Lung microvascular endothelial cell (primary cell): ENCODE measurements at places on chromosomes 7 and 10. TPM values are rescaled to one million over a fixed set of nuclear protein-coding genes. Genes with fewer than 3 reads are reported as not detected.

The CNNM1 gene
- total RNA-seq, result not detected in 2 replicates

The DRGX gene
- not detected in 2 replicates for total RNA-seq

The FGL2 gene
- under 0.01 and 0.20 TPM in 2 replicates for total RNA-seq

The DYDC1 gene
- not detected in 2 replicates for total RNA-seq

The RBM20 gene
- total RNA-seq, result 0.22 and 2.0 TPM in 2 replicates

The KLF14 gene
- total RNA-seq, result not detected in 2 replicates

The ATG9B gene
- total RNA-seq, result under 0.01 TPM in 1 of 2 replicates, not detected in the other

The UBE2D4 gene
- total RNA-seq, result 4.8 and 8.3 TPM in 2 replicates

The BEND7 gene
- 5.0 and 7.1 TPM in 2 replicates for total RNA-seq

The CLCN1 gene
- total RNA-seq, result not detected in 2 replicates

The COBL gene
- total RNA-seq, result not detected in 2 replicates

The SLC26A5 gene
- total RNA-seq, result 0.22 and 1.4 TPM in 2 replicates

The TRIL gene
- 15.0 and 83.9 TPM in 2 replicates for total RNA-seq

The HOXA5 gene
- 5.8 and 7.0 TPM in 2 replicates for total RNA-seq

DNA sequence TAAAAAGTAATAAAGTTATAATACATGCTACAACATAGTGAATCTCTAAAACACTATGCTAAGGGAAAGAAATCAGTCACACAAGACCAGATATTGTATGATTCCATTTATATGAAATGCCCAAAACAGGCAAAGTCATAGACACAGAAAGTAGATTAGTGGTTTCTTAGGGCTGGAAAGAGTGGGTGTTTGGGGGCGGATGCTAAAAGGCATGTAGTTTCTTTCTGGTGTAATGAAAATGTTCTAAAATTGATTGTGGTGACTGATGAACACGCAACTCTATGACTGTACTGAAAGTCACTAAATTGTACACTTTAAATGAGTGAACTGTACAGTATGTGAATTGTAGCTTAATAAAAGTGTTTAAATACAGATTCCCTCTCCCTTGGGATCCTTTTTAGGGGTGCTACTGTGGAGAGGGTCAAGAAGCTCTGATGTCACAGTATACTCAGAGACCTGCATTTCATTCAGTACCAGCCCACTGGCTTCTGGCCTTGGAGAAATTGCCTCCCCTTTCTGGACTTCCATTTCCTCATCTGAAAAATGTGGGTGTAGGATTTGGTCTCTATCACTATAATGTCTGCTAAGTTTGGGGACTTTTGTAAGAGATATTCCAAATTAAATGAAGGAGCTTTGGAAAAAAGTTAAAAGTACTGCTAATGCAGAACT lies 46.4 kb downstream of the AOAH start:
- no peak for DNase-seq

GRCh38 chr7:74709880-74710671 lies 52.6 kb downstream of the GTF2I start:
- no peak for DNase-seq

- DNase-seq, result no peak
Observed at GRCh38 chr10:50512214-50512595, 111.6 kb downstream of the SGMS1 start.

GRCh38 chr7:150357771-150358427 lies 10.7 kb upstream of the REPIN1 start:
- no peak for DNase-seq

DNA sequence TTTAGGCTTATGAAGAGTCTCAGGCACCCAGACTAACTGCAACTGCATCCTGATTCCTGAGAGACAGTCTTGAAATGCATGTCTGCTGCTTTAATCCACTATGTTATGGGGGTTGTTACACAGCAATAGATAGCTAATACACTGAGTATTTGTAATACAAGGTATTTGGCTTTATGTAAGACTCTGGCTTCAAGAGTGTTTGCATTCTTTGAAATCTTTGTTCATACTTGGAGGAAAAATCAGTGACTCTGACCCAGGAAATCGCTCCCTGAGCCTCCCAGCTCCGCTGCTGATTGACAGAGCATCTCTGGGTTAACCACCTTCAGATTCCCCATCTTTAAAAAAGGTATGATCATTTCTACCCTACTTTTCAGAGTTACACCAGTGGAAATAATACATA lies 133.9 kb downstream of the MTPAP start:
- DNase-seq, result no peak

- no peak for DNase-seq
Observed at GRCh38 chr10:82390866-82391658, 516.1 kb downstream of the NRG3 start.

- DNase-seq, result peak; percentile 47
Observed at GRCh38 chr7:26198133-26198780, 2.3 kb downstream of the HNRNPA2B1 start.

GRCh38 chr10:11822026-11822756 lies 965 bp upstream of the PROSER2 start:
- no peak for DNase-seq

GRCh38 chr7:141563956-141564623 lies 12.9 kb downstream of the AGK start:
- peak; percentile 12 for DNase-seq

- DNase-seq, result no peak
Observed at GRCh38 chr10:21720090-21720489, 186.1 kb downstream of the MLLT10 start.

- DNase-seq, result no peak
Observed at GRCh38 chr7:106552645-106553445, 108.1 kb downstream of the CCDC71L start.

DNA sequence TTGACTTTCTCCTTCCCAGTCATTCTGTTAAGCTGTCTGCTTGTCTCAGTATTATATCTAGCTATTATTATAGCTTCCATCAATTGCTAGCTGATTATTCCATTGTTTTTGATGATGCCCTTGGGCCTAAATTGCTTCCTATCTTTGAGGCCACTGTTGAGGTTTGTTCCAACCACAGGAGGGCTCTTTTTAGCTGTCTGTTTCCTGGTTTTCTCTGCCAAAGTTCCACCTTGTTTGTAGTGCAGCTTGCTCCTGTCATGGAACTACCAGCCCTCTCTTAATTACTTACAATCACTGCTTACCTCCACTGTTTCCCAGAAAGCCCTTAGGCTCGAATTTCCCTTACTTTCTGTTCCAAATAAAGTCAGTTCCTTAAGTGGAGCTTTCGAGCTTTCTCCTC lies 118.7 kb upstream of the SEC61G start:
- peak; percentile 28 for DNase-seq

DNA sequence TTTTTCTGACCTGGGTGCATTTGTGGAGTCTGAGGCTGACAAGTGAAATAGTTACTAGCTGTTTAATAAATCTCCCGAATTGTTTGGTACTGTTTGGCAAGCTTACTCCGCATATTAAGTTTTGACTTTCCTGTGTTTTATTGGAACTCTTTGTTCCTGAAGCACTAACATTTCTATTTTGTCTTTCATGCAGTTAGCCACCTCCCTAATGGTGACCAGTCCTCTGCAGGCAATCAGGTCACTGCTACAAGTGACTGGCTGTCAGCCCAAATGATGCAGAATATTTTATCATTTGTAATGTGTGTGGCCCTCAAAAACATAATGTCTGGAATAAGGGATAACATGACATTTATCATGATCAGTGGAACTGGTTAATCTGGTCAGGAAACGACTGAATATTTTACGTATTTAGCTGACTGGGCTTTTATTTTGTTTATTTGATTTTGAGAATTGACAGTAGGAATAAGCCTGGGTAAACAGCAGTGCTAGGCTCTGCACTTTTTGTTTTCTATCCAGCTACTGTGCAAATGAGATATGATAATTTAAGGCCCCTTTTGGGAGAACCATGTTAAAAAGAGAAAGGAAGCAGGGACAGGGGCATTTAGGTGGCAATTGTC lies 82.9 kb downstream of the ST7 start:
- peak; percentile 5 for DNase-seq

DNA sequence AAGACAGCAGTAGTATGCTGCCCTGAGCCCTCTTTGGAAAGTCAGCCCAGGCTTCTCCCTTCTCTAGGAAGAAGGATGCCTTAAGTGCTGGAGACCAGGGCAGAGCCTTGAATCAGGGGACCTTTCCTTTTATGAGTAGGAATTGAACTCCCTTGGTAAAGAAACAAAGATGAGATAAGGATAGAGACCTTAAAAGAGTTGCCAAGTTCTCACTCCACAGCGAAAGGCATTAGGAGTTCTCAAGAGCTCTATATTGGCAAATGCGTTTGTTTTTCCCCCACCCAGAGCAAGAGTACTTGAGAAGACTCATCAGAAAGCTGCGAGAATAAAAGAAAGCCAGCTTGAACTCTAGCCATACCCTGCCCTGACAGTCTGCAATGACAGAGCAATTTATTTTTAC lies 72.9 kb upstream of the OGDHL start:
- DNase-seq, result no peak

- no peak for DNase-seq
Observed at GRCh38 chr10:34477249-34477648, 337.8 kb downstream of the PARD3 start.

- peak; percentile 61 for DNase-seq
Observed at GRCh38 chr10:70494536-70494935, 16.0 kb downstream of the PALD1 start.

DNA sequence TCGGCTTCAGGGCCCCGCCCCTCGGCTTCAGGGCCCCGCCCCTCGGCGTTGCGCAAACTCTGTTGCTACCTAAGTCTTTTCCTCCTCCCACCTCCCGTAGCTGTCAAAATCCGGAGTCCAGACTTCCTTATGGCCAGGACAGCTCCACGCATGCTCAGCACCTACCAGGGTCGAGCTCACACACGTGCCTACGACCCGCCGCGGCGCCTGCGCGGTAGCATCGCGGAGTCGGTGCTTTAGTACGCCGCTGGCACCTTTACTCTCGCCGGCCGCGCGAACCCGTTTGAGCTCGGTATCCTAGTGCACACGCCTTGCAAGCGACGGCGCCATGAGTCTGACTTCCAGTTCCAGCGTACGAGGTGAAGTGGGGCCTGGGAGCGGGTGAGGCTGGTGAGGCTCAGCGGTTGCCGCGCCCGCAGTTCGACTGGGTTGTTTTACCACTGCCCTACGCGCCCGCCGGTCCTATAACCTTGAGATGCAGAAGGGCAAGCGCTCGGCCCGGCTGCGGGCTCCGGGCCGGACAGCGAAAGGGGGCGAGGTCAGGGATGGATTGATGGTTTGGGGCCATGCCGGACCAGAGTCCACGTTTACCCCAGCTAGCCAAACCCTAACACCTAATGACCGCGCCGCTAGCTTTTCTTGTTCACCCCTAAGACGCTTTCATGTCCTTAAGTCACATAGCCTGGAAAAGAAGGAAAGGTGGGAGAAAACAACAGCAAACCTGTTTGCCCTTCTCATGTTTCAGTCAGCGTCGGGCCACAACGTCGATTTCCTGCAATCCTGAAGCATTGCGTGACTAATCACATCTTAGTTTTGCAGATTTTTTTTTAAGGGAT lies at the start of gene CISD1:
TSS of gene CISD1 (plus strand) at position 217 of the 836 bp plus-strand sequence. CDS start at position 329, 112 bp downstream.
- DNase-seq, result peak; percentile 100

DNA sequence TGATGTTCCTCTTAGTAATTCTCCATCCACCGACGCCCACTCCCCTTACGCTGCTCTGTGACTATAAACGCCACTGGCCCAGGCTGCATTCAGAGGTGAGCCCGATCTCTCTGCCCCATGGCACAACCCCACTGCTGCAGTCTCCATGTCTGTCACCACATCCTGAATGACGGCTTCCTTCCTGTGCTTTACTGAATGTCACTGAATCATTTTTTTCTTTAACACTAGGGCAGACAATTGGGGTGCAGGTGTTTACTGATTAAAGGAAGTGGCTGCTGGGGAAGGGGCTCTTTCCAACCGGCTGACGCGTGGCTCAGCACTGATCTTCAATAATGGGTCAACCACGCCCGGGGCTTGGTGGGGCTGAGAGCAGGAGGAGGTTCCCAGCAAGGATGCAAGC lies 208.3 kb downstream of the USP6NL start:
- DNase-seq, result peak; percentile 41

GRCh38 chr10:87916515-87916914 lies 53.1 kb downstream of the PTEN start:
- no peak for DNase-seq

- no peak for DNase-seq
Observed at GRCh38 chr7:23123465-23123864, 17.9 kb downstream of the KLHL7 start.

DNA sequence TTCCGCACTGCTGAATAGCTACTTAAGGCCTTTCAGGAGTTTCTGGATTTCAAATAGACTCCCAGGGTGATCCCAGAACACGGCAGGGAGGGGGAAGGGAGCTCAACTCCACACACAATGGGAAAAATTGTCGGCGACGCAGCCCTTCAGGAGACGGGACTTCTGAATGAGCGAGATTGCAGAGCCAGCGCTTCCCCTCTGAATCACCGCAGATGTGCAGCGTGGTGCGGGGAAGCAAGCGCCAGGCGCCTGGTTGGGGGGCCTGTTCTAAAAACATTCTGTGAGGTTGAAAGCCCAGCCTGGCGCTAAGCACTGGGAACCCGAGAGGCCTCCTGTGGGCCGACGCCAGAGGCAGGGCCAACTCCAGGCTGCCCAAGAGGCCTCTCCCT lies 163.3 kb downstream of the MAD1L1 start:
- DNase-seq, result no peak

- no peak for DNase-seq
Observed at GRCh38 chr7:85471740-85472139, 284.9 kb upstream of the SEMA3D start.
